ENCODE measurements at places on chromosomes 5 and 9.

DNA sequence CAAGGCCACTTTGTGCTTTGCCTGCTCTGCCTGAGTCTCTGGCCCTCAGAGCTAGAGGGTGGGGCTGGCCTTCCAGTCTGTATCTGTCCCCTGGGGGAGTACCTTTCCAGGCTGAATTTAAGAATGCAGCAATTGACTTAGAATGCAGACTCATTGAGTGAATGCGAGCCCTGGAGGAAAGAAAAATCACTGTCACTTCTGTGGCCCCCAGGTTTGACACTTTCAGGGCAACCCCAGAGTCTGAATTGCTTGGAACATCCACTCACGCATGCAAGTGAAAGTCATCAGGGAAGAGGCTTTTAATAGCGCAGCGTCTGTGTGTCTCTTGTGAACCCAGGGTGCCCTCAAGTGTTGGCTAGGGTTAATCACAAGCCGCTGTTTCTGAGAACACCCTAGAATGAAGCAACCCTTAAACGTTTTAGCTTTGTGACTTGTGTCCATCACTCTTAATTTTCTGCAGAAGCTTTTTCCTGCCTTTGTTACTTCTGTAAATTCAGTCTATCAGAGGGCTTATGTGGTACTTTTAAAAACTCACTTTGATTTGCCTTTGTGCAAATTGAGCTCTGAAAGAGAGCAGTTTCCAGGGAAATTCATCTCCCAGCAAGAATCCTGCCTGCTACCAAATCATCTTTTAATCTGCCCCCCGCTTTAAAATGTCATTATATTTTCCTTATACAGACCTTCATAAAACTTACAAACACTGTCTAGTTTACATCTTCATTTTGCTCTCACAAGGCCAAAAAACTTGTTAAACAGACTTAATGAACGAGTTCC lies 146.8 kb upstream of the IQGAP2 start:
- DNase-seq, result no peak

- DNase-seq, result no peak
Measured at GRCh38 chr9:91433180-91433579, 9.5 kb upstream of the NFIL3 start.

DNA sequence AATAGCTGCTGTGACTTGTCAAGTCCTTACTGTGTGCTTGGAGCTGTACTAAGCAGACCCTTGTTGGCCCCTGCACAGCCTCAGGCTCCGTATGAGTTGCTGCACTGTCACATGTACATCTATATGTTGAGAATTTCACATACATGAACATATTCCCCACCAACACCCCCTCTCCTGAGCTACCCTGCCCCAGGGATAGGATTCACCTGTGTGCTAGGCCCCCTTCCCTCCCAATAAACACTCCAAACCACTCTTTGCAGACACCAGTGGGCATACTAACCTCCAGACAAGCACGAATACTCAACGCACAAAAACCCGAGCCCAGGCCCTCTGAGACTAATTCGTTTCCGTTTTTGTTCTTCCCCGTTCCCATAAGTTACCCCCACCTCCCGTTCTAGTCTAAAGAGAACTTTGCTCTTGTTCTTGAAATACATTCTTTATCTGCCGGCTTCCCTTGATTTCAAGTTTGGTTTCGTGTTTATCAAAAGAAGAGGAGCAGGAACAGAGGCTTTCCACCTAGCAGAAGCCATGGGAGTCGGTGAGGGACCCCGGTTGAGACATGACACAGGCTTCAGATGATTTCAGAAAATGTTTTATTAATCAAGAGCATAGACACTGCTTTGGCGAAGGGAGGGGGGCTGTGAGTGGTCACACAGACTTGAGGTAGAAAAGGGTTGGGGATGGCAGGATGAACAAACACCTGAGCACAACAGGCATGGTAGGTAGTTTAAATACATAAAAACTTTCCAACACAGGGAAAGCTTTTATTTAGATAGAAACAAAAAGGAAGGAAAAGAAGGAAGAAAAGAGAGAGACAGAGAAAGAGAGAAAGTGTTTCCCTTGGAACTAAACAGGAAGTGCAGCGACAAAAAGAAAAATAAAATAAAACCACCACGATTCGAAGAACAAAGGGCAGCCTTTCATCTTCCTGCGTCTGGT lies 3.4 kb downstream of the HAND1 start:
- DNase-seq, result no peak

DNA sequence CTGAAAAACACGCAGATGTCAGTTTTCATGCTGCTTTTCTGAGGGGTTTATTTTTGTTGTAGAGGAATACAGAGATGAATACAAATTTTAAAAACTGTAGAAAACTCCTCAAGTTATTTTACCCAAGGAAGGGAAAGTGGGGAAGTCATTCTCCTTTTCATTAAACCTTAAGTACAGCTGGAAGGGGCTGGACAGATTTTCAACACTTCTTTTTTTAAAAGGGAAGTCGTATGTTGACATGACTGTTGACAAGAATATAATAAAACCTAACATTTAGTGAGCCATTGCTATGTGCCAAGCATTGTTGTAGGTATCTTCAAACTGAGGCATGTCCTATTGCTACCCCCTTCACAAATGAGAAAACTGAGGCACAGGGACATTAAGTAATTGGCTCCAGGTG lies 235.7 kb upstream of the ELL2 start:
- DNase-seq, result no peak

DNA sequence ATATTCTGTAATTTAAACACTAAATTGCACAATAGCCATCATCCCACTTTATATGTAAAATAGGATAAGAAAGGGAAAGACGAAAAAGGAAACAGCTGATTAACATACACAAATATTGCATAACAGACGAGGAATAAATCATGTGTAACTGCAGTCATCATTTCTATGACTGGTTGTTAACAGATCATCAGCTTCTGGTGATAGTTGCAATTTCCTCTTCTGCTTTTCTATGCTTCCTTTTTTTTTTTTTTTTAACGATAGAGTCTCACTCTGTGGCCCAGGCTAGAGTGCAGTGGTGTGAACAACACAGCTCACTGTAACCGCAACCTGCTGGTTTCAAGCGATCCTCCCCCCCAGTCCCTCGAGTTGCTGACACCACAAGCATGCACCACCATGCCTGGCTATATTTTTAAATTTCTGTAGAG lies 22.5 kb upstream of the JAKMIP2 start:
- DNase-seq, result no peak

DNA sequence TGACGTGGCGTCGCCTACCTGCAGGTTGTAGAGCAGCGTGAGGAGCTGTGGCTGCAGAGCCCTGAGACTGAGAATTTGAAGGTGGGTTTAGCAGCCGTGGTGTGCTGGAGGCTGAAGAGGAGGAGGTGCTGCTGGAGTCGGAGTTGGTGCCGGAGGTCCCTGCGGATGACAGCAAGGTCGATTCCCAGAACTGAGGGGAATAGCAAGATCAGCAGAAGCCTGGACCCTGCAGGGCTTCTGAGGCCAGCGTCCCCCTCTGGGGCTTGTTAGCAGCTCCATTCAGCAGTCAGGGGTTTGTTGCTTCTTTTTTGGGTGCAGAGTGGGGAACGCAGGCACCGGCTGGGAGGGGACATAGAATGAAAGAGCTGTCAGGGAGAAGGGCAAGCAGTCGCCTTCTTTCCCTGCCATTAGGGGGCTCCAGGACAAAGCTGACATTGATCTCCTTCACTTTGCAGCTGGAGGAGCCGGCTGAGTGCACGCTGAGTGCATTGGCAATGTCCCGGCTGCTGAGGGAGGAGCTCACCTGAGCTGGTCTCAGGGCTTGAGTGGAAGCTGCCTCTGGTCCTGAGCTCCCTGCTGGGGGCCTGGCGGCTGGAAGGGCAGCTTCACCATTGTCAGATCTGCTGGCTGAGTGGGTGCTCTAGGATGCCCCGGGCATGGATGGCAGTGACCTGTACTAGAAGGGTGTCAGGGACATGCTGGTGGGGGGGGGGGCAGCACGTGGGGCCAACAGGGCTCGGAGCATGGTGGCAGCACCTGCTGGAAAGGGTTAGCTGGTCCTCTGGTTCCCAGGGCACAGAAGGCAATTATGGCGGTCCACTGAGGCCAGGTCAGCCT lies 20.8 kb downstream of the OBP2B start:
- DNase-seq, result no peak

- no peak for DNase-seq
Measured at GRCh38 chr5:114210662-114211061, 151.2 kb upstream of the KCNN2 start.
